ENCODE measurements at places on chromosomes 6 and 20. TPM values are rescaled to one million over a fixed set of nuclear protein-coding genes. Genes with fewer than 3 reads are reported as not detected.

- DNase-seq = no peak
These were observed 9.3 kb upstream of the ARID1B start for GRCh38 chr6:156767603-156768467.

DNA sequence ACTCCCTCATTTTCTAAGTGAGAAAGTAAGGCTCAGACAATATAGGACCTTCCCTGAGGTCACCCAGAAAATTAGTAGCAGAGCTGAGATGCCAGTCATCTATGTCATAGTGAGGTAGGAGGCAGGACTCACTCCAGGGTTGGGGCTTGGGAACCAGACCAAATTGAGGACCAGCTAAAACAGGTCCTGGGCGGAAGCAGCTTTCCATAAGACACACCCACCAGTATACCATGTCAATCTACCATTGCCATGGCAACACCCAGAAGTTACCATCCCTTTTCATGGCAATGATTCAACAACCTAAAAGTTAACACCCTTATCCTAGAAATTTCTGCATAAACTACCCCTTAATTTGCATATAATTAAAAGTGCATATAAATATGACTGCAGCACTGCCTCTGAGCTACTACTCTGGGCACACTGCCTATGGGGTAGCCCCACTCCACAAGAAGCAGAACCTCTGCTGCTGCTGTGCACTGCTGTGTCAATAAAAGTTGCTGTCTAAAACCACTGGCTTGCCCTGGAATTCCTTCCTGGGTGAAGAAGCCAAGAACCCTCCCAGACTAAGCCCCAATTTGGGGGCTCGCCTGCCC, 30.3 kb upstream of the OCSTAMP start:
- no peak for DNase-seq

DNA sequence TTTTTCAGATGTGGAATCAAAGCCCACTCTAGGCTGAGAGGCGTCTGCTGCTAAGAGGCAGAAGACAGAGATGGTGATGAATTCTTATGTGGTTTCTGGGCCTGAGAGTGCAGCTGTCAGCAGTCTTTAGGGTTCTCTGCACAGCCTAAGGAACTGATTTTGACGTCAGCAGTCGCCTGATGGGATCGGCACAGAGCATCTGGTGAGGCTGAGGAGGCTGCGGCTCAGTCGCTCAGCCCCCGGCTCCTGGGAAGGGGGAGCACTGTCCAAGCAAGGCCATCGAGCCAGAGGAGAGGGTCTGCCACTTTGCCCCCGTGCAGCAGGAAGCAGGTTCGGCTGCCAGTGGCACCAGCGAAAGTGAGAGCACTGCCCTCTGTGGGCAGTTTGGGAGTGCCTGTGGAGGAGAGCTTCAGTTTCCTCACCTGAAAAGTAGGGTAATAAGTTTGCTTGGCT, 92.5 kb downstream of the TCP11 start:
- DNase-seq = no peak

The RSPO3 gene
- 0.11 TPM for total RNA-seq

The PIM1 gene
- 10.9 TPM for total RNA-seq
